Activated CD8-positive, alpha-beta memory T cell treated with anti-CD3 and anti-CD28 coated beads, Interleukin-2, amount 10 ng/mL, durations not matched to agents 7 days and 5 days (primary cell): ENCODE measurements at places on chromosomes 16 and 17. TPM values are rescaled to one million over a fixed set of nuclear protein-coding genes. Genes with fewer than 3 reads are reported as not detected.
A peak's percentile ranks its signal among the peaks of the same experiment; 100 is the strongest.

GRCh38 chr17:1271030-1271423 is 783 bp downstream of the BHLHA9 start:
- no peak for DNase-seq
- no peaks in the 10 kb centered on the region for H3K36me3 ChIP-seq
- H3K27me3 ChIP-seq = peaks cover 45% of the 10 kb centered on the region
- no peak overlapping the region for H3K4me3 ChIP-seq
- H3K27ac ChIP-seq = no peak overlapping the region

DNA sequence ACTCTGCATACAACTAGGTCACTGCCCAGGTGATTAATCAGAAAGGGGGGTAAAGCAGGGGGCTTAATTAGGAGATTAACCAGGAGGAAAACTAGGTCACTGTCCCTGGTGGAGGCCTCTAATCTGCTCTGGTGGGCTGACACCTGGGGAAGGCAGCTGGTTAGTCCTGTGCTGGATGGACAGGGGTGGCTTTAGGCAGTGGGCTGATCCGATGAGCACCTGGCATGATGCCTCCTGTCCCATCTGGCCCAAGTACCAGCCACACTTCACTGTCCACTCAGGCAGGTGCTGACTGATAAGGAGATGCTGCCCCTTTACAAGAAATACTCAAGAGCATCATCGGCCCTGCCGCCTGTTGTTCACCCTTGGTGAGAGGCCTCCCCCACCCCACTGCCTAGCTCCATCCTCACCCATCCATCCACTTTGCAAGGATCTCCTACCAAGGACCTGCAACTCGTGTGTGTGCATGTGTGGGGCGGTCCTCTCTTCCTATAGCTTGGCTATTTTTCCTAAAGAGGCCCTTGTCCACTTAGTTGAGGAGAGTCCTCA is 13.8 kb upstream of the RCVRN start:
- H3K27ac ChIP-seq = no peak overlapping the region
- H3K4me1 ChIP-seq = no peaks in the 10 kb centered on the region
- no peaks in the 10 kb centered on the region for H3K36me3 ChIP-seq
- H3K27me3 ChIP-seq = no peaks in the 10 kb centered on the region

CCL17 gene
- total RNA-seq = not detected

DNA sequence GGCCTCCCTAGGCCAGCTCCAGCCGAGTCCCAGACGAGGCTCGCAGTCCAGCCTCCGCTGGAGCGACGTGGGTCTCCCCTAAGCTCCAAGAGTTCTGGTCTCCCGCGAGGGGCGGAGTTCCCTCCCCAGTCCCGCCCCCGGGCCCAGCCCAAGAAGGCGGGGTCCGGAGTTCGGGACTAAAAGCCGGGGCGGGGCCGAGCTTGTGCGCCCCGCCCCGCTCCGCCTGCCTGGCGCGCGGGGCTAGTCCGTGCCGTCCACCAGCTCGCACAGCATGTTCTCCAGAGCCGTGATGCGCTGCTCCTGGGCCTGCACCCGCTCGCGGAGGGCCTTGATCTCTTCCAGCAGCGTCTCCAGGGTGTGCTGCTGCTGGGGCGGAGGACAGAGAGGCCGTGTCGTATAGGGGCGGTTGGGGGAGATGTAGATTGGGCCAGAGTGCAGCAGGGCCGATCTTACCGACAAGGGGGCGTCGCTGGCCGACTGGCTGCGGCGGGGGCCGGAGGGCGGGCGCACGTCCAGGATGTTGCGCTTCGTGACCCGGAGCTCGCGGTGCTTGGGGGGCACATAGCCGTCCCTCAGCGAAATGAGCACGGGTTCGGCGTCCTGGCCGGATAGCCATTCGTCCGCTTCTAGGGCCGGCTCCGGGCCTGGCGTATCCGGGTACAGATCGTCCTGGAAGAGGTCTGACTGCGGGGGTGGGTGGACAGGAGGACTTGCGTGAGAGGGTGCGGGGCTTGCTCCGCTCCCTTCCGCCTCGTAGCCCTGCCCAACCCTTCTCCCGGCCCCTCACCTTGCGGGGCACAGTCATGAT is 7.0 kb downstream of the CORO6 start:
- peak overlapping the region; percentile 80 for H3K4me3 ChIP-seq
- peaks cover 44% of the 10 kb centered on the region for H3K4me1 ChIP-seq
- H3K27ac ChIP-seq = peak overlapping the region; percentile 95
- DNase-seq = peak; percentile 92

DNA sequence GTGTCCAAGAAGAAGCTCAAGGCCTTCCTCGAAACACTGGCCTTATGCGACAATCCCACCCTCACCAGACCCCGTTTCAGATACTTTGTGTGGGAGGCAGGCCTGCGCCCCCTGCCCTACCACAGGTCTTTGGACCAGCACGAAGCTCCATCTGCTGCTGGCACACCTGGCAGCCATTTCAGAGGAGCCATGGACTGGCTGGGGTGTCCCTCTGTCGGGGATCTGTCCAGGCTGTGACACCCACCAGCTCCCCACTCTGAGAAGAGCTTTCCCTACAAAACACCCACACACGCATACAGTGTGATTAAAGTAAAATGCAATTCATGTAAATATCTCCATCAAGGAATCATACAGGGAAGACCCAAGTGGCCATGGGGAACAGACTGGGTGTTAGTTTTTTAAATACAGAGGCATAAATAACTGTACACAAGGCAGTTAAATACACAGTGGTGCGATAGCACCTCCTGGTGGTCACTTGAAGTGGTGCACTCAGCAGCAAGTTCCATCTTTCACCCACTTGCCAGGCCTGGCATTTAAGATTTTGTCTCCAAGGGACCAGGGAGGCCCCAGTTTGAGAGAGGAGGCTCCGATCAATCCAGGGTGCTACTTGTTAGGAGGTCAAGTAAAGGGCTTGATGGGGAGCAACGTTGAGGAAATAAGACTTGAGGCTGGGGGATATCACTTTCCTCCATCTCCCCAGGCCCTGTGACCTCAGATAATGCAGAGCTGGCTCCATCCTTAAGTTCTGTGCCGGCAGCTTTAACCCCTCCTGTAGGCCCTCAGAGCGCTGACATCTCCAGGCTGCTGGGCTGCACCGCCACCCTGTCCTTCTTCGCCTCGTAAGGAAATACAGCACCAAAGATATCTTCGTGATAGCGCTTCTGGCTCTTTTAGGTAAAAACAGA is 43.6 kb downstream of the NOS2 start:
- no peaks in the 10 kb centered on the region for H3K36me3 ChIP-seq
- H3K4me1 ChIP-seq = no peaks in the 10 kb centered on the region
- no peak overlapping the region for H3K4me3 ChIP-seq
- no peak overlapping the region for H3K27ac ChIP-seq
- H3K27me3 ChIP-seq = no peaks in the 10 kb centered on the region
- DNase-seq = peak; percentile 72

DDX5 gene
- total RNA-seq = 926 TPM

DHRS7C gene
- total RNA-seq = not detected

ALDH3A2 gene
- 29.9 TPM for total RNA-seq

MATCAP1 gene
- total RNA-seq = 56.0 TPM

DNA sequence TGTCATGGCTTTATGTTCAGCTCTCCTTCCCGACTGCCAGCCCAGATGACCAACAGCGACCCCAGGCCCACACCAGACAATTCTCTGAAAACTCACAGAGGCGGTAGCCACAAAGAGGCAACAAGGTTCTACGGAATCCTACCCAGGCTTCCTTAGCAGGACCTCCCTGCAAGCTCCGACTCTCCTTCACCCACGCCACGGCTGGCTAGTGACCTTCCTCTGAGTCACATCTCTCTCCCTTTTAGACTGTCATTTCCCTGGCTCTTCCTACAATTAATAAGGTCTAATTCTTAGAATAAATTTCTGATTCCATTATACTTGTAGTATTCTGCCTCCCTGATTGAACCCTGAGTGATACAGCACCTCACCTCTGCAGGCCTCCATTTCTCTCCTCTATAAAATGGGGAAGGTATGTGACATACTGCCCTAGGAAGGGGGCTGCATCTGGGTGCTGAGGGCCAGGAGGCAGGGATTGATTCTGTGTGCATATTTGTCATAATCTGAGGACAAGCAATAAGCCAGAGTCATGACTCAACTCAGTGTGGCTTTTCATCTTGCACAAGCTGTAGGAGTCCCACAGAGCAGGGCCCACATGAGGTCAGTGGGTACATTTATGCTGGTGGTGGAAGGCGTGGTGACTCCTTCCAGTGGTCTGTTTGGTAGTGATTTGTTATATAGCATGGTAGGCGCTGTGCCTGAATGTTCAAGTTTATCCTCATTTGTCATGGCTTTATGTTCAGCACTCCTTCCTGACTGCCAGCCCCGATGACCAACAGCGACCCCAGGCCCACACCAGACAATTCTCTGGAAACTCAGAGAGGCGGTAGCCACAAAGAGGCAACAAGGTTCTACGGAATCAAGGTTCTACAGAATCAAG is 46.2 kb downstream of the SMPD3 start:
- peaks cover 21% of the 10 kb centered on the region for H3K27me3 ChIP-seq
- H3K27ac ChIP-seq = no peak overlapping the region
- DNase-seq = no peak
- no peak overlapping the region for H3K4me3 ChIP-seq
- H3K36me3 ChIP-seq = no peaks in the 10 kb centered on the region

DNA sequence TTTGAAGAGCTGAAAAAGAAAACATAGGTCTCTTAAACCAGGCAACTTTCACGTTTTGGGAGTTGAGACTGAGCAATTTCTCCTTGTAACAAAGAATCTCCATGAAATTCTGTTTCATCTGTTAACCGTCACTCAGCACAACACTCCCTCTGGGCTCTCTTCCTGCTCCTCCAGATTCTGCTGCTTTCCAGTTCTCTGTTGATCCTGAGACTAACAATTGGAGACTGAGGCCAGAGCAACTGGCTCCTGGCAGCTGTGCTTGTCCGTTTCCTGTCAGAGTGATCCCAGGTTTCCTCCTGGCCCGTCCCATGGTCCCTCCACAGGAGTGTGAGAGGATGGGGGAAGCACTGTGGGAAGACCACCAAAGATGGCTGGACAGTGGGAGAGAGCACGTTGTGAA is 32.5 kb downstream of the IST1 start:
- no peak overlapping the region for H3K27ac ChIP-seq
- H3K4me1 ChIP-seq = peaks cover 11% of the 10 kb centered on the region
- H3K4me3 ChIP-seq = no peak overlapping the region
- no peak for DNase-seq

DNA sequence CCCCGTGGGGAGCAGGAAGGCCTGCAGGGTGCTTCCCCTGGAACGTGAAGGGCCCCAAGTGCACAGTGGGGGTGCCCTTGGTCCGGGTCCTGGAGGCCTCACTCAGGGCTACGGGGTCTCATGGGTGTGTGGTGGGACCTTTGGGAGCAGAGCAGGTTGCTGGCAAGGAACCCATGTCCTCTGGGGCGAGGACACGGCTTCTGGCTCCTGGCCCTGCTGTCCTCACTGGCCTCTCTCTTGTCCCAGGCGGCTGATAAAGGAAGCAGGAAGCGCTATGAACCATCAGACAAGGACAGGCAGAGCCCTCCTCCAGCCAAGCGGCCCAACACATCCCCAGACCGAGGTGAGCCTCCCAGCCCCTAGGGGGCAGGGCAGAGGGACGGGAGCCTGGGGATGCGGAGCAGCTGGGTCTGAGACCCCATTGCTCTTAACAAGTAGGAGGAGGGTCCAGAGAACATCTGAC is 9.8 kb upstream of the IL17C start:
- peaks cover 18% of the 10 kb centered on the region for H3K4me1 ChIP-seq
- no peak overlapping the region for H3K27ac ChIP-seq
- H3K27me3 ChIP-seq = no peaks in the 10 kb centered on the region
- peaks cover 20% of the 10 kb centered on the region for H3K36me3 ChIP-seq
- no peak overlapping the region for H3K4me3 ChIP-seq

GDPD1 gene
- total RNA-seq = 2.9 TPM

DNA sequence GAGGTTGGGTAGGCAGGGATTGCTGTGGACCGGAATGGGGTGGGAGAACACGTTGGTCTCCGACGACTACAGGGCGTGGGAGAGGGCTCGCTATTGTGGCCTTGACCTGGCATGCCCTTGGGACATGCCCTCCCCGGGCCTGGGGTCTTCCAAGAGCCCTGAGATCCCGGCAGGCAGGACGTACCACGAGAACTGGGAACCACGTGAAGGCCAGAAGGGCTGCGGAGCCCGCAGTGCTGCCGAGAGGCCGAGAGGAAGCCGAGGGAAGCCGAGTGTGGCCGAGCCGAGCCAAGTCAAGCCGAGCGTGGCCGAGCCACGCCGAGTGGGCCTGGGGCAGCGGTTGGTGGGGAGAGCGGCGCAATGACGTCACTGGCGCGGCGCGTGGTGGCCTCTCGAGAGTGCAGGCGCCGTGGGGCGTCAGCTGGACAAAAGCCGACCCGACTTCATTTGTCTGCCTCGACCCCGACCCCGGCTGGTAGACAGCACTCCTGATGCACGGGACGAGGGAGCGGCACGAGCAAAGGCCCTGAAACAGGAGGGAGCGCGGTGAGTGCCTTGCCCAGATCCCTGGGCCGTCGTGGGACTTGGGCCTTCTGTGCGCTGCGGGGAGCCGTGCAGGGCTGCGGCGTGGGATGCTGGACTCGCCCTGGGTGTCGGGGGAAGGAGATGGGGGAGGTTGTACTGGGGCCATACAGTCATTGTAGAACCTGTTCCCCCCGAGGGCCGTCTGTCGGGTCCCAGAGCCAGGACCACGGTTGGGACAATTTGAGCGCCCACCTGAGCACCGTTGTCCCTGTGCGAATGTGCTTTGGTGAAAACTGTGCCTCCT is 6.6 kb downstream of the SOCS1 start:
- peaks cover 65% of the 10 kb centered on the region for H3K4me1 ChIP-seq
- peak; percentile 56 for DNase-seq
- no peaks in the 10 kb centered on the region for H3K27me3 ChIP-seq

GRCh38 chr17:32609884-32610650 is 123.3 kb downstream of the CDK5R1 start:
- no peak for DNase-seq
- H3K4me3 ChIP-seq = no peak overlapping the region
- peaks cover 8% of the 10 kb centered on the region for H3K4me1 ChIP-seq
- H3K36me3 ChIP-seq = no peaks in the 10 kb centered on the region
- H3K27ac ChIP-seq = no peak overlapping the region
- H3K27me3 ChIP-seq = peaks cover 5% of the 10 kb centered on the region

DNA sequence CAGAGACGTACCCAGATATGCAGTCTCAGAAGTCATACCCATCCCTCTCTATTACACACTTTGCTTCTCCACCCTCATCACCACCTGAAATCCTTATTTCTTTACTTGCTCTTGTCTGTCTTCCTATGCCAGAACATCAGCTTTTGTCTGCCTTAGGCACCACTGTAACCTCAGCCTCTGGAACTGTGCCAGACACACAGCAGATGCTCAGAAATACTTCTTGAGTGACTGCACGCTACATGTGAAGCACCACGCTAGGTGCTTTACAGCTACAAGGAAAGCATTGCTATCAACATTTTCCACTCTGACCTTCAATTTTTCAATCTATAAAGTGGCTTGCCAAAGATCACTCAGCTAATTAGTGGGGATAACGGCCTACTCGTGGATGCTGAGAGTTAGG is 226.8 kb downstream of the CHD9NB start:
- DNase-seq = no peak
- H3K27me3 ChIP-seq = no peaks in the 10 kb centered on the region
- H3K36me3 ChIP-seq = no peaks in the 10 kb centered on the region

DNA sequence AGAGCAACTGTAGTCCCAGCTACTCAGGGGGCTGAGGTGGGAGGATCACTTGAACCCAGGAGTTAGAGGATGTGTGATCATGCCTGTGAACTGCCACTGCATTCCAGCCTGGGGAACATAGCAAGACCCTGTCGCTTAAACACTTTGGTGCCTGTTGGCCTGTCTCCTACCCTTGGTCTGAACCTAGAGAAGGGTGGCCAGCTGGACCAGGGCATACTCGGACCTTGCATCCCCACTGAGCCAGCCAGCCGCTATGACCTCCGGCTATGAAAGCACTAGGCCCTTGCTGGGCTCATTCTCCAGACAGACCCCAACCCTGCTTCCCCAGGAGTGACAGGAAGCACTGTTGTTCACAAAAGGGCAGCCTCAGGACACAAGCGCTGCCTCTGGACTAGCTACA is 4.6 kb downstream of the IFT20 start:
- H3K27ac ChIP-seq = no peak overlapping the region
- H3K36me3 ChIP-seq = peaks cover 24% of the 10 kb centered on the region
- peak; percentile 34 for DNase-seq
- no peaks in the 10 kb centered on the region for H3K27me3 ChIP-seq
- peaks cover 38% of the 10 kb centered on the region for H3K4me1 ChIP-seq
- no peak overlapping the region for H3K4me3 ChIP-seq
